Stimulated activated CD4-positive, alpha-beta T cell treated with anti-CD3 and anti-CD28 coated beads, Interleukin-12 subunit alpha, Interleukin-12 subunit beta, amount 100 ng/mL, for 4 hours (primary cell): ENCODE measurements at places on chromosomes 16 and 17.

DNA sequence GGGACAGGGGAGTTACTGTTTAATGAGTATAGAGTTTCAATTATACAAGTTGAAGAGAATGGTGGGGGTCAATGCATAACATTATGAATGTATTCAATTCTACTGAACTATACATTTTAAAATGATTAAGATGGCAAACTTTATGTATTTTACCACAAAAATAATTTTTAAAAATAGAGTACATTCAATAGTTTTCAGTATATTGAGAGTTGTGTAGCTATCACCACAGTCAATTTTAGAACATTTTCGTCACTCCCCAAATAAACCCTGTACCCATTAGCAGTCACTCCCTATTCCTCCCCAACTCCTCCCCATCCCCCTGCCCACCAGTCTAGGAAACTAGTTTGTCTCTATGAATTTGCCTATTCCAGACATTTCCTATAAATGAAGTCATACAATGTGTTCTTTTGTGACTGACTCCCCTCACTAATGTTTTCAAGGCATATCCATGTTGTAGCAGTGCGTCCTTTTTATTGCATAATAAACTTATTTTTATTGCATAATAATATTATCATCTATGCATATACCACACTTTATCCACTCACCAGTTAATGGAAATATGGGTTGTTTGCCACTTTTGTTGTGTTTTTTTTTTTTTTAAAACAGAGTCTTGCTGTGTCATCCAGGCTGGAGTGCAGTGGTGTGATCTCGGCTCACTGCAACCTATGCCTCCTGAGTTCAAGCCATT lies 52.5 kb upstream of the ERN1 start:
- no peak for DNase-seq

DNA sequence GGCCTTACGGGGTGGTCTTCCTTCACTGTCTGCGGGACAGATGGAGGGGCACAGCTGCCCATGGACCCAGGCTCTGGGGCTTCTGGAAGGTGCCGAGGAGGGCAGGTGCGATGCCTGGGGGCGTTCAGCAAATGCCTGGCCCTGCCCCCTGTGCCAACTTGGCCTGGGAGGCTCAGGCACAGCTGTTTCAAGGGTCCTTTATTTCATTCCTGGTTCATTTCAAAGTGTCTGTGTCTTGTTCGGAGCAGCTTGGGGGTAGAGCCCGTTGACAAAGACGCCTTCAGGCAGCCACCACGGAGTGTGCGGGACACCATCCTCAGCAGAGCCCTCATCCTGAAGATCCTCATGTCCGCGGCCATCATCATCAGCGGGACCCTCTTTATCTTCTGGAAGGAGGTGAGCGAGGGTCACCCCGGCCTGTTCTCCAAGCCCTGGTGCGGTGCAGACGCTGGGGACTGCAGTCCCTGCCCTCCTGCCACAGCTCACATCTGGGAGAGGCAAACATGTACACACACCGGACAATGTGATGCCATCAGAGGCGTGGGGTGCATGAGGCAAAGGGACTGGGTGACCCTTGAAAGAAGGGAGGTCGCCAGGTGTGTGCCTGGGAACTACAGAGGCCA lies 43.9 kb downstream of the MEAK7 start:
- no peak for DNase-seq

DNA sequence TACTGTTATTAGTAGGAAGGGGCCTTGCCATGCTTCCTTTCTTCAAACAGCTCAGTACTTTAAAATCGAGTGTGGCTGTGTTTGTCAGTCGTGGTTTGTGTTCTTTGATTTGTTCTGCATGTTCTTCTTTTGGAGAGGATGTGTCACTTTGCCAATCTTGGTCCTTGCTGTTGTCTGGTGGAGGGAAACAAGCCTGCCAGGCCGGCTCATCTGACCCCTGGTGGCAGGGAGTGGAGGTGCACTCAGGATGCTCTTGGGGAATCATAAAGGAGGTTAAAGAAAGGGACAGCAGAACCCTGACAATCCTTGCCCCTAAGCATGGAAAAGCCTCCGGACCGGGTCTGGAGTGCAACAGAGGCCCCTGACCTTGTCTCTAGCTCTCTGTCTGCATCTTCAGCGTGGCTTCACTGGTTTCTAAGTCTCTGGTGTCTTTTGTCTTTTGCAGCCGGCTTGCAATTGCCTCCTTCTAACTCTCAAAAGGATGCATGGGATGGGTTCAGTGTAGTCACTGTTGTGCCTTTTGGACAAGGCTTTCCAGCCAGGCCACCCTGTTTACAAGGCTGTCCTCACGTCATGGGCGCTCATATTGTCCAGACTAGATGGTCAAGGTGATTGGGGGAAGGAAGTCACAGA lies 135.8 kb downstream of the WWOX start:
- DNase-seq: peak; percentile 60

DNA sequence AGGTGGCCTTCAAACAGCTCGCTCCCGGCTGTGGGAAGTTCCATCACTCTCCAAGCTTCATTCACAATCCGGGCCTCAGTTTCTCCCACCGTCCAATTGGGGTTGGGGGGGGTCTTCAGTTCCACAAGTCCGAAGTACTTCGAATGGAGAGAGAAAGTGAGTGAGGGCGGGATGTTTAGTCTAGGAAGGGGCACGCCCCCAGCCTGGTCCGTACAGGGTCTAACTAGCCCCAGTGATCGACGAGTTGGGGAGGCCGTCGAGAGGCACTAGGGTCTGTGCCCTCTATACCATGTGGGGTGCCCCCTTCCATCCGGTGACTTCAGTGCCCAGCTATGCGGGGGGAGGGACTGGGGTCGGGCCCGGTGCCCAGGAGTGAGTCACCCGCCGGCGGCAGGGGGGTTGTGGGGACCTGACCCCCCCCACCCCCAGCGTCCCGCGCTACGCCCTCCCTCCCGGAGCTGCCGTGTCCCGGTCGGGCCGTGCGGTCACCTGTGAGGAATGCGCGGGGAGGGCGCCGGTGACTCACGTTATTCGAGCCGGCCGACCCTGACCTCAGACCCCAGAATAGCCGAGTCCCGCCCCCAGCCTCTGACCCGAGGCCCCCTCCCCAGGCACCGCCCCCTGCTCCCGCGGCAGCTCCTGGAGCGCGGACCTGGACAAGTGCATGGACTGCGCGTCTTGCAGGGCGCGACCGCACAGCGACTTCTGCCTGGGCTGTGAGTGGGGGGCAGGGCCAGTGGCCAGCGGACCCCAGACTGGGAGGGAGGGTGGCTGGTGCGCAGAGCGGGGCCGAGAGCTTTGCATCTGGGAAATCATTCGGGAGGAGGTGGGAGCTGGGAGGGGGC lies 658 bp downstream of the TNFRSF12A start:
- DNase-seq: peak; percentile 42

DNA sequence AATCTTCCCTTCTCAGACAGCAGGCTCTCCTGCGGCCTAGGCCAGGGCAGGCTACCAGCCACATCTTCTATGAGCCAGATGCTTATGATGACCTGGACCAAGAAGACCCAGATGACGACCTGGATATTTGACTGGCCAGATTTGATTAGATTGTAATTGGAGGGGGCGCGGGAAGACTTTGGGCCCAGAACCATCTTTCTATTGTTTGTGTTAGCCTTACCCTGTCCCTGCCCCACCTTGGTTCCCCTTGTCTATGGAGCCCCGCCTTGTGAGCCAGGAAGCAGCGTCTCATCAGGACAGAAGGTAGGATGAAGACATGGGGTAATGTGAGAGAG lies 2.8 kb downstream of the CLDN7 start:
- no peak for DNase-seq

DNA sequence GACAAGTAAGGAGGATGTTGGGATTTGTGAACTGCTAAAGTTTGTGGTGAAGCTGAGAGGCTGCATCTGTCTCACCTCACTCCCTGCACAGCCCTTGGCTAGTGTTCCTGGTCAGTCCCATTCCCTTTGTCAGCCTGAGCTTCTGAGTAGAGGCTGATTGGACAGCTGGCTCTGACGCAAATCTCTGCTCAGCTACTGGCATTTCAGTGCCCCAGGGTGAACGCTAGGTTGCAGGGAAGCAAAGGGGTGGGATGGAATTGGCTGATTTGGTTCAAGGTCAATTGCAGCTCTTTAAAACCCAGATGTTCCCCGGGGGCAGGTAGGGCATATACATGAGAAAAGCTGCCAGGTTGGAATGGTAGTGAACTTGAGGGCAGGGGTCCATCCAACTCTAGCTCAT lies 23.1 kb upstream of the CNOT1 start:
- no peak for DNase-seq

DNA sequence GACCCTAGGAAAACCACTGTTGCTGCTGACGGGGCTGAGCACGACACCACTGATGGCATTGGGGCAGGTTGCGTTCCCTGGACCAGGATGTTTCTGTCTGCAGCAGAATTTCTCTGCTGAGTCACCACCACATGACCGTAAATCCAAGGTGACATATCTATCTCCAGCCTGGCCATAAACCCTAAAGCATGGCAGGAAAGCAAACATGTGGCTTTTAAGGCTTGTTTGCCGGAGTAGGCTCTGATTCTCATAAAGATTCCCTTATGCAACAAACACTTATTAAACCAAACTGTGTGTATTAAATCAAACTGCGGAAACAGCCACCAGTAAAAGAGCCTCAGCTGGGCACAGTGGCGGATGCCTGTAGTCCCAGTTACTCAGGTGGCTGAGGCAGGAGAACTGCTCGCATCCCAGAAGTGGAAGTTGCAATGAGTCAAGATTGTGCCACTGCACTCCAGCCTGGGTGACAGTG lies 17.3 kb downstream of the MPHOSPH6 start:
- no peak for DNase-seq

DNA sequence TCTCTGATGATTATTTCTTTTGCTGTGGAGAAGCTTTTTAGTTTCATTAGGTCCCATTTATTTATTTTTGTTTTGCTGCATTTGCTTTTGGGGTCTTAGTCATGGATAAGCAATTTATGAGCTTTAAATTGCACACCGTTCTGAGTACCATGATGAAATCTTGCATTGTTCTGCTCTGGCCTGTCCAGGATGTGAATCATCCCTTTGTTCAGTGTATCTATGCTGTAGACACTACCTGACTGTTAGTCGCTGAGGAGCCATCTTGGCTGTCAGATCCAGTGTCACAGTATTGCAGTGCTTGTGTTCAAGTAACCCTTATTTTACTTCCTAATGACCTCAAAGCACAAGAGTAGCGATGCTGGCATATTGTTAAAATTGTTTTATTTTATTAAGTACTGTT lies 218.0 kb upstream of the CNTNAP4 start:
- no peak for DNase-seq

DNA sequence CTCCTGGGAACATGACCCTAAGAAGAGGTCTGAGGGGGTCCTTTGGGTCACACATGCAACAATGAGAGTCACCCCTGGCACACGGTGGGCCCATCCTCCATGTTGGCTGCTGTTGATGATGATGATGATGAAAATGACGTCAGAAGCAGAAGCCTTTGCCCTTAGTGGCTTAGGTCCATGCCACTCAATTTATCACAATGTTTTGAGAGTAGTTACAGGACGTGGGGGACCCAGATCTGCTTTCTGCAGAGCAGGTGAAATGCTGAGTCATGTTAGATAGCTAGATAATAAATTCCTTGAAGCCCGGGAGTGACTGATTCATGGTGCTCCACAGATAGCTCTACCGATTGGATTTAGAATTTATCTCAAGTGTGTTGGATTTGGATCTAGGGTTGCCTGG lies 53.9 kb downstream of the VPS35L start:
- no peak for DNase-seq

DNA sequence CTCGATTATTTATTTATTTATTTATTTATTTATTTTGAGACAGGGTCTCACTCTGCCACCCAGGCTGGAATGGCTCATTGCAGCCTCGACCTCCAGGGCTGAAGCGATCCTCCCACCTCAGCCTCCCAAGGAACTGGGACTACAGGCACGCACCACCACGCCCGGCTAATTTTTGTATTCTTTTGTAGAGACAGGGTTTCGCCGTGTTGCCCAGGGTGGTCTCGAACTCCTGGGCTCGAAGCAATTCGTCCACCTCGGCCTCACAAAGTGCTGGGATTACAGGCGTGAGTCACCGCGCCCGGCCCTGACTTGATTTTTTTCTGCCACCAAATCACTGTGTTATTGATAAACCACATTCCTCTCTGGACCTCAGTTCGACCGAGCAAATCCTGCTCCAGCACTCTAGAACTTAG lies 758 bp upstream of the RPL23A start:
- DNase-seq: no peak

DNA sequence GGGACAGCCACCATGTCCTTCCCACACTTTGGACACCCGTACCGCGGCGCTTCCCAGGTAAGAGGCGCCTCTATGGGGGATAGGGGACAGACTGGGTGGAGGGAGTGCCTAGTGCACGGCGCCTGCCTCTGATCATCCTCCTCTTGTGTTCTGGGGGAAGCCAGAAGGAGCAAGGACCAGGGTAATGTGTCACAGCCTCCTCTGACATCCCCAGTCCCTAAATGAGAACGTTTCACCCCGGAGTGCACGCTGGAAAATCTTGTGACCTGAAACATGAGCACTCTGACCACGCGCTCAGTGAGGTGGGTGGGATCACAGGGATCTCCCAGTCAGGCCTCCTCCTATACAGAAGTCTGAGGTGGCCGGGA lies 1.1 kb downstream of the IRX6 start:
- no peak for DNase-seq

- DNase-seq: no peak
Measured at GRCh38 chr16:85583491-85584181, 29.5 kb upstream of the GSE1 start.

GRCh38 chr16:22372882-22373661 lies 1.3 kb downstream of the CDR2 start:
- no peak for DNase-seq

DNA sequence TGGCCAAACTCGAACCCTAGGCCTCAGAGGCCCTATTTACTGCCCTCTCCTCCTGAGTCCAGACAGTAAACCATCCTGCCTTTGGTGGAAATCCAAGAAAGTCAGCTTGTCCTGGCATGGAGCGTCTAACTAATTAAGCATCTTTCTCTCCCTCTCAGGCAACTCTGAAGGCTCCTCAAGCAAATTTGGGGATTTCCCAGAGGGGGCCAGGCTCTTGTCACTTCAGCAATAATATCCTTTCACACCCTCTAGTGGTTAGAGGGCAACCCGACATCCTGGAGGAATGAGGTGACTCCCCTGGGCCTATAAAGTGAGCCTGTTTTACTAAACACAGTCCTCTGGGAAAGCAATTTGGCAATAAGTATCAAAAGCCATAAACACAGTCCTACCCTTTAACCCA lies 60.4 kb downstream of the NOG start:
- DNase-seq: peak; percentile 40
